ENCODE measurements at places on chromosomes 5 and 9.

- no peak for DNase-seq
Observed at GRCh38 chr5:176639208-176639607, 8.1 kb upstream of the TSPAN17 start.

- DNase-seq: no peak
Observed at GRCh38 chr5:157279605-157280239, 13.8 kb downstream of the CYFIP2 start.

- DNase-seq: no peak
Observed at GRCh38 chr5:74075501-74076484, 449.8 kb downstream of the ARHGEF28 start.

GRCh38 chr5:139984816-139985215 is 58.3 kb downstream of the NRG2 start:
- no peak for DNase-seq

DNA sequence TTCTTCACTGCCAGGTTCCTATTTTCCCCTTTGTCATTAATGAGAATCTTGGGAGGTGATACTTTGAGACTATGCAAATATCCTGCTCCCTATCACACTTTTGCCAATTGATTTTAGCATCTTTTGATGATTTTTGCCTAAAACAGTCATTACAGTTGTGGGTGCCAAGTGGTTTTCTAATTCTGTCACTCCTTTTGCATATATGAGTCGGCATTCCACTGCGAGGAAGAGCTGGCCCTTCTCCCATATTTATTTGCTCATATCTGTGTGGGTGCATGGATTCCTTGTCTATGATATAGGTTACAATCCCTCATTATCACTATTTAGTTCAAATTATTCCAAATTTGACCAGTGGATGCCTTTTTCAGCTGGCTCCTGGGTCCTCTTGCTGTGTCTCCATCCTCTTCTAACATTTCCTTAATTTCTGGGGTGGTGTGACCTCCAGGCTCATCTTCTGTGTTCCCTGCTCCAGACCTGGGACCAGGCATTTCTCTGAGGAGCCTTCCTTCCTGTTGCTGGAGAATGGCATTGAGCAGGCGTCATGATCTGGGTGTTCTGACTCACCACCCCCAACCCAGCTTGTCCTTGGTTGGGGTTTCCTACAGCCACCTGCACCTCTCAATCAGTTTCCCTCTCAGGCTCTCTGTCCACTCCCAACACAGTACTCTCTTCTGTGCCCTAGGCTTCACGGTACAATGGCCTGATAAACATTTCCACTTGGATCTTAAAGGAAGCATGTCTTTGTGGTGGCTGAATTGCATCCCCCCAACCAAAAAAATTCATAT is 106.7 kb downstream of the NXNL2 start:
- no peak for DNase-seq

DNA sequence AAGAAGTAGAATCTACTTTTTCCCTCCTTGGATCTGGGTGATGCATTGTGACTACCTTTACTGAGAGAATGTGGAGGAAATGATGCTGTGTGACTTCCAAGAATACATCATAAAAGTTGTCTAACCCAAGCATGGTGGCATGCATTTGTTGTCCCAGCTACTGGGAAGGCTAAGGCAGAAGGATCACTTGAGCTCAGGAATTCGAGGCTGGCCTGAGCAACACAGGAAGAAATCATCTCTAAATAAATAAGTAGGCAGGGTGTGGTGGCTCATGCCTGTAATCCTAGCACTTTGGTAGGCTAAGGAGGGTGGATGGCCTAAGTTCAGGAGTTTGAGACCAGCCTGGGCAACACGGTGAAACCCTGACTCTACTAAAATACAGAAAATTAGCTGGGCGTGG is 143.2 kb upstream of the VLDLR start:
- DNase-seq: no peak

DNA sequence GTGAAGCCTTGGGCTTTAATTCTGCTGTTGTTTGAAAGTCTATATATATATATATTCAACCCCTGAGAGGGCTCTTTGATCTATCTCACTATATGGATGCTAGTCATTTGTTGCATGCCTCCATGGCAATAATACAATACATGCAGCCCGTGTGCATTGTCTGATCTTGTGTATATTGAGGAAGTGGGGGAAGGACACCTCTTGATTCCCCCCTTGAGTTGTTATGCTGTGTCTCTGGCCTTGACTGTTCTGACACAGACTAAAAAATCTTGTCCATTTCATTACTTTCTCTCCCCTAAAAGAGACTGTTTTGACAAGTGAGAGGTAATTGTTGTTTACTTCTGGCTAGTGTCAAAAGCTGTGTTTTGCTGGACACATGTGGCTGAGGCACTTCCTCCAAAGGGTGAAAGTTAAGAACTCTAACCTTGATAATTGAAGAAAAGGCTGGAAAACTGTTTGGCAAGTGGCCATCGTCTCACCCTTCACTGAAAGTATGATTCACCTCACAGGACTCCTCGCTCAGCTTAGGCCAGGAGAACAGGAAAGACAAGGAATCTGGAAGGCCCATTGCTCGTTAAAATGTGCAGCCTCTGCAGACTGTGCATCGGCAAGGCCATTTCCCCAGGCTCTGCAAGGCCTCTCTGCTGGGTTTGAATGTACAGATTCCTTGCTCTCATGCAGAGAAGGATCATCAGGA is 304.0 kb downstream of the PRELID2 start:
- DNase-seq: no peak

GRCh38 chr5:45696206-45696836 is at the start of gene HCN1:
TSS of gene HCN1 (minus strand) at chr5:45696380.
- DNase-seq: no peak

DNA sequence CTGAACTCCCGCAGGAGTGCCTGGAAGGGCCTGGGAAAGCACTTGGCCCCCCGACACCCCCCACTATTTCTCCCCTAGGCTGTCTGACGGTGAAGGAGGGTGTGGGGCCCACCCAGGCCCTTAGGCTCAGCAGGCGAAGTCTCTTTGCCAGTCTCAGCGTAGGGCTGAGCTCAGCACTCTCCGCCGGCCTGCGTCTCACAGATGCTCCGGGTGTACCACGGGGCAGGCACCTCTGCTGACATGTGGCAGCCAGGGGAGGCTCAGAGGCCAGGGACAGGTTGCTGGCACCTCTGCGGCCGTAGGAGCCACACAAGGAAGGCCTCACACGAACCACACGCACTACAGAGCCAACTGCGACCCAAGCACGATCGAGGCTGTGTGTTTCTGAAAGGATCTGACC is 114.2 kb downstream of the VAV2 start:
- no peak for DNase-seq

GRCh38 chr5:126137891-126138280 is 285.3 kb upstream of the GRAMD2B start:
- no peak for DNase-seq

GRCh38 chr9:105206496-105206820 is 38.0 kb upstream of the SLC44A1 start:
- no peak for DNase-seq

DNA sequence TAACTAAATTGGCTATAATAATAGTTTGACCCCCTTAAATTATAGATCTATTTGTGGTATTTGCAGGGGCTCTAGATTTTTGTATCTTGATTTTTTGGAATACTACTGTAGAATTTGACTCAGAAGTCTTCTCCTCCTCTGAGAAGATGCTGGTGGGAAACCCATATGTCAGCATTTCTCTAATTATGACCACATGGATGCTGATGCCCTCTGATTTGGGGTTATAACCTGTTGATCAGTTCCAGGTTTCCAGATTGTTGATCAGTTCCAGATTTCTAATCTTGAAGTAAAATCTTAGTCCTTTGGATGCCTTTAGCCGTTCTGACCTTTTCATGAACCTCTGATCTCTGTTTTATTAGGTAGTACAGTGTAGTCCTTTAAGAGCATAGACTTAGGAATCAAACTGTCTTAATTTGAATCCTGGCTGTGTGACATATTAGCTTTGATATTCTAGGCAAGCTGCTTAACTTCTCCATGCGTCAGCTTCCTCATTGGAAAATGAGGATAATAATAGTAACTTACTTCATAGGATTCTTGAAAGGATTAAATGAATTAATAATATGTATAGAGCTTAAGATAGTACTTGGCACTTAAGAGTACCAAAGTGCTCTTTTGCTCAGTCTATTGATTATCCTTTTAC is 8.1 kb downstream of the FSD1L start:
- no peak for DNase-seq

DNA sequence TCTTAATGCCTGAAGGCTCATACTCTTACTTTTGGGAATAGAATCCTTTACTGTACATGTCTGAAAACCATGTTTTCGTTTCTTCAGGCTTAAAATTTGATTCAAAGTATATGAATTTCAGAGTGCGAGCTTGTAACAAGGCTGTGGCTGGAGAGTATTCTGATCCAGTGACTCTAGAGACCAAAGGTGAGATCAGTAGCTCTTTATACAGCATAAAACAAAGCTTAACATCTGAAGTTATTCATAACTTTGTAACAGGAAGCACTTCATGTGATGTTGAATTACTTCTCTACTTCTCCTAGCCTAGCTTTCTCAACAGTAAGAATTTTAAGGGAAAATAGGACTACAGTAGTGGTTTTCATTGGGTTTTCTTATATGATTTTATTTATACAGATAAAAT is 49.4 kb upstream of the FKTN start:
- DNase-seq: no peak

- DNase-seq: no peak
Observed at GRCh38 chr9:94807556-94807955, 81.1 kb downstream of the AOPEP start.
